Activated CD4-positive, alpha-beta T cell treated with anti-CD3 and anti-CD28 coated beads for 1 hour (primary cell): ENCODE measurements at places on chromosomes 16 and 17.

DNA sequence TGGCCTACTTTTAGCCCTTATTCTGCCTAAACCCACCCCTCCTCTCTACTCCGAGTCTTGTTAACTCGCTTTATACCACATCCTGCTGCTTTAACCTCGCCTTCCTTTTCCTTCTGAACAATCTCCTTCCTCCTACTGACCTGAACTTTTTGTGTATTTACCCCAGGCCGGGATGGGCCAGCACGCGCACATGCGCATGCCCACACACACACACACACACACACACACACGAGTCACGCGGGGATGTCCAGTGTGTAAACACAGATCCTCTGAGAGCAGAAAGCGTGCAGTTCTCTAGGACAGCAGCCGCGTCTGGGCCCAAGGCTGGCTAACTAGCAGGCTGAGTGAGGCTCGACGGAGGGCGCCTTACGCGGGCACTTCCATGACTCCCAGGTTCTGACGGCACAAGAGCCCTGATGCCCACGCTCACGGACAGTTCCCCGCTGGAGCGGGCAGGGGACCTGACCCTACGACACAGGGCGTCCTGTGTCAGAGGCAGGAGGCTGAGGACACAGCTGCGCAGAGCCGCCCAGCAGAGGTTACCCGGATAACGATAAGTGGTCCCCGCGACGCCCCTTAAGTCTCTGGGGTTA, 610 bp downstream of the PIK3R5 start:
- DNase-seq, result no peak

DNA sequence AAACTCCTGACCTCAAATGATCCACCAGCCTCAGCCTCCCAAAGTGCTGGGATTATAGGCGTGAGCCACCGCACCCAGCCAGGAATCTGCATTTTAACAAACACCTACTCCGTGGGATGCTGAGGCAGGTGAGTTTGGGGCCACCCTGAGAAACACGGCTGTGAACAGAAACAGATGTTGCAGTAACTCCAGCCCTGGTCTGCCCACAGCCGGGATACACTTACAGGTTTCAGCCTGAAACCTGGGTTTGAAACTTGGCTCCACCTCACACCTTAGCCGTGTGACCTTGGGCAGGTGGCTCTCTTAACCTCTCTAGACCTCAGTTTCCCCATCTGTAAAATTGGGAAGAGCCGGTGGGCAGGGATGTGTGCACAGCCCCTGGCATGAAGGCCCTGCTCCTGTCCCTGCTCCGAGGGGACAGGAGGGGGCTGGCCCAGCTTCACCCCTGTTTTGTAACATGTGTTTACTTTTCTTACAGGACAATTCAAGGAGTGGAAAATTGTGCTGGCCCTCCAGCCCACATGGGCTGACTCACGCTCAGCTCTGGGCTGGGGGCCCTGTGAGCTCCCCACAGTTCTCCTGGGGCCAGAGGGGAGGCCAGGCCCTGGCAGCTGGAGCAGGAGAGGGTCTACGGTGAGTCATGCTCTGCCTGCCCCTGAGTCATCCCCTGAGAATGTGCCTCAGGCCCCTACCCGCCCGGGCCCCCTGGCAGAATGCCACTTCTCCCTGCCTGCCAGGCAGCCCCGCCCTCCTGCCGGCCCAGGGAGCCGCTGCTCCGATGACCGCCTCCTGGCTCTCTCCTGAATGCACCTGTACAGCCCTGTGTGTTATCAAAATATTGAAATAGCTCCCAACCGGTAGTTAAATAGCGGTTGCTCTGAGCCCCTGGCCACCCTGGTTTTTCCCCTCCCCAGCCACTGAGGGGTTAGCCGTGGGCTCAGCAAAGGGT, 7.7 kb upstream of the PPL start:
- DNase-seq, result no peak

DNA sequence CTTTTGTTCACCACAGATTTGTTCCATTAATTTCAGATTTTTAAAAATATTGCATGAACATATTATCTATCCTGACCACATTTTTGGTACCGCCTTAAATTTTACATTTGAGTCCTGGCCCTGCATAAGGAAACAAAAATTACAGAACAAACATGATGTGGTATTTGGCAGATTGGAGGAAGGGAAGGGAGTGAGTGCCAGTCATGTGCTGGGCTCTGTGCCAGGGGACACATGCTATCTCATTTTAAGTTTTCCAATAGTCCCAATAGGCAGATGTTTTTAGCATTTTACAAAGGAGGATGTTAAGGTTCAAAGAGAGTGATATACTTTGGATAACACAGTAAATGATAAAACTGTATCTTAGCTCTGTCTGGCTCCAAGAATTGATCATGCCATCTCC, 185.1 kb downstream of the CDK5R1 start:
- DNase-seq, result no peak

DNA sequence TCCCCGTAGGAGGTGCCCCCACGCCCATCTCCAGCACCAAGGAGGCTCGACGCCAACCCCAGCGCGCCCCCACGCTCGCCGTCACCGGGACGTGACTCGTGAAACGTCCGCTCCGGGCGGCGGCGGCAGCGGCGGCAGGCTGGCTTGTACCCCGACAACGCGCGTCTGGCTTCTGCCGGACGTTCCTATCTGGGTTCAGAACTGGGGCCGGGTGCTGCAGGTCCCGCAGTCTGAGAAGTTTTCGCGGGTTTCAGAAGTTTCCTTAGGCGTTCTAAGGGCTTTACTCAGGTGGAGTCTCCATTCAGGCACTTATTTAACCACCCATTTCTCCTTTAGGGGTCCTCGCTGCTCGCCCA, 672 bp upstream of the ALKBH5 start:
- DNase-seq, result peak; percentile 70

GRCh38 chr17:57417956-57418355, 161.6 kb downstream of the MSI2 start:
- no peak for DNase-seq

GRCh38 chr17:37839196-37839978, 84.8 kb upstream of the TBC1D3K start:
- DNase-seq, result no peak

DNA sequence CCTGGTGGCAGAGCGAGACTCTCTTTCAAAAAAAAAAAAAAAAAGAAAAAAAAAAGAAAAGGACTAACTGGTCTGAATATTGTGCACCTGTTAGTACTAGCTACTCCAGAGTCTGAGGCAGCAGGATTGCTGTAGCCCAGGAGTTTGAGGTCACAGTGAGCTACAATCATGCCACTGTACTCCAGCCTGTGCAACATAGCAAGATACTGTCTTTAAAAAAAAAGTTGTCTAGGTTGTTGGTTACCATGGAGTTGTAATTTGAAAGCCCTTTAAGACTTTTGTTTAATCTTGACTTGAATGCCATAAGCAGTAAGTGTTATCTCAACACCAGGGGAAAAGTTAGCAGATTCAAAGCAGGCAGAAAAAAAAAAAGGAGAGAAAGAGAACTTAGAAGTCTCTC, 10.9 kb upstream of the C16orf54 start:
- no peak for DNase-seq

DNA sequence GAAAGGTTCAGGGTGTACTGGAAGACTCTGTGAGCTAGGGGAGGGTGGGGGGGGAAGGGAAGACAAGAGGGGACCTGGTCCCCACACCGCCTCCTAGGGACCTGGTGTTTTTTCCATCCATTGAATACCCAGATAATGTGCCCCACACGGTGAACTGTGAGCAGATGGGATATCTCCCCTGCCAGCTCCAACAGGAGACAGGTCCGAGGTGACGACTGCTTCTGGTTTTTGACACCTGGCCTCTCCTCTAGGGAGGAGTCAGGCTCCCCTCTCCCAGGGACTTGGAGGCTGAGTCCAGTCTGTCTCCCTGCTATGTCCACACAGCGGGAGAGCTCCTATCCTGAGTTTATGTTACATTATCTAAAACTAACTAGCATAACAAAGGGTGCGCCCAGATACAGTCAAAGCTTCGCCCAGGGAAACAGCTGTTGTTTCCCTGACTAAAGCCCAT, 1.8 kb downstream of the MARVELD3 start:
- DNase-seq, result no peak

DNA sequence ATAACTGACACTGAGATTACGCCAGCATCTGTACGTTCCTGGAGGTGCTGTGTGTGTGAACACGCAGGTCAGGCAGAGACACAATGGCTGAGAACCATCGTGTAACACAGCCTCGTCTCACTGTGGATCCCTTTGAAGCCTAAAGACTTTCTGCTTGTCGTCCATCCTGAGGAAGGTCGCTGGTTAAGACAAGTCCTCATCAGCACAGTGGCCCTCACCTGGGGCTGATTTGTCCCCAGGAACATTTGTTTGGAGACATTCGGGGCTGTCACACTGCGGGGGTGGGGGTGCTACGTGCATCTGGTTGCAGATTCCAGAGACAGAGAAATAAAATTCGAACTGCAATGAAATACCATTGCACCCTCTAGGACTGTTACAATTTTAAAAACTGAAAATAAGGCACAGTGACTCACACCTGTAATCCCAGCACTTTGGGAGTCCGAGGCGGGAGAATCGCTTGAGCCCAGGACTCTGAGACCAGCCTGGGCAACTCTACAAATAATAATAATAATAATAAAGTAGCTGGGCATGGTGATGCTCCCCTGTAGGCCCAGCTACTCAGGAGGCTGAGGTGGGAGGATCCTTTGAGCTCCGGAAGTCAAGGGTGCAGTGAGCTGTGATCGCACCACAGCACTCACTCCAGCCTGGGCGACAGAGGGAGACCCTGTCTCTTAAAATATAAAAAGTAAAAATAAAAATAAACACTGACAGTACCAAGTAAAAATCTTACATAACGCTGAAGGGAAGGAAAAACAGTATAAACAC, 112.0 kb upstream of the METRNL start:
- no peak for DNase-seq

DNA sequence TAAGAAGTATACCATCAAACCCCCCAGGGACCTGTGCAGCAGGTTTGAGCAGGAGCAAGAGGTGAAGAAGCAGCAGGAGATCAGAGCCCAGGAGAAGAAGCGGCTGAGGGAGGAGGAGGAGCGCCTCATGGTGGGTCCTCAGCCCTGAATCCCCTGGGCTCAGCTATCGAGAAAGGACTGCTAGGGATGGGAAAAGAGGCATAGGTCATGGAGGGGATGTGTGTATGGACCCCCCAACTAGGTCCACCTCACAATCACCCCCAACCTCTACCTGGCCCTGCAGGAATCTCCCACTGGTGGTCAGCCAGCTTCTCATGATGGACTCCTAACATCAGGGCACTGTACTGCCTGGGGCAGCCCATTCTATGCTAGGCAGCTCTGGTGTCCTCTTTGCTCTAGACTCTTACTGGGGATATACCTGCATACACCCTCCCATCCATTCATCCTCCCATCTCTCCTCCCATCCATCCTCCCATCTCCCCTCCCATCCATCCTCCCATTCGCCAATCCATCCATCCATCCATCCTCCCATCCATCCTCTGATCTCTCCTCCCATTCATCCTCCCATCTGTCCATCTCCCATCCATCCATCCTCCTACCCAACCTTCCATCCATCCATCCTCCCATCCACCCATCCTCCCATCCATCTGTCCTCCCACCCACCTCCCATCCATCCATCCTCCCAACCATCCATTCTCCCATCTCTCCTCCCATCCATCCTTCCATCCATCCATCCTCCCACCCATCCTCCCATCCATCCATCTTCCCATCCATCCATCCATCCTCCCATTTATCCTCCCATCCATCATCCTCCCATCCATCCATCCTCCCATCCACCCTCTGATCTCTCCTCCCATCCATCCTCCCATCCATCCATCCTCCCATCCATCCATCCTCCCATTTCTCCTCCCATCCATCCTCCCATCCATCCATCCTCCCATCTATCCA, 10.6 kb downstream of the DRC7 start:
- DNase-seq, result no peak

DNA sequence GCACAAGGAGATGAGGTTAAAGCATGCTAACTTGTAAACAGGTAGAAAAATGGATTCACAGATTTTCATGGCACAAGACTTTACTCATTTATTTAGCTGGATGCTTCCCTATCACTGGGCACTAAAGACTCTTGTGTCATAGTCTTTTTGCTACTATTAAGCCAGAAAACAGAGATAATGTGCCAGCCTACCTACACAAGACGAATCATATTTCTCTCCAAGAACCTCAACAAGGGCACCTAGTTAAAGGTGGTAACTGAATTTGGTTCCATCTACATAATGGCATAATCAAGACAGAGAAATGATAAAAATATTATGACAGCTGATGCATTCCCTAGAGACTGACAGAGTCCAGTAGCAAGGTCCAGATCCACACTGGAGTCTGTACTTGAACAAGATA, 3.8 kb downstream of the NACA2 start:
- DNase-seq, result no peak

DNA sequence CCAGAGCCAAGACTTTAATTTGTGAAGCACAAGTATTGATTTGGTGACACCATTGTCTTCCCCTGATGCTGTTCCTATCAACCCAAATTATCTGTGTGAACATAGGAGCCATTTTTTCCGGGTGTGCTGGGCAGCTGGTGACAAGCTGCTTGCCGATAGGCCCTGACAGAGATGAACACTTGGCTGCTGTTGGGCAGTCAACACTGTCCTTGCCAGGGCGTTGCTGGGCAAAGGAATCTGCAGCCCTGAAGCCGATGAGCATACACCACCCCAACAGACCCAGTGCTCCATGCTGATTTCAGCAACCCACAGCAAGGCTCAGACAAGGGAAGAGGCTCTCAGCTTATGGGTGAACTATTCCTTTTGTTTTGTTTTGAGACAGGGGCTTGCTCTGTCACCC, 105.4 kb downstream of the YPEL2 start:
- no peak for DNase-seq

DNA sequence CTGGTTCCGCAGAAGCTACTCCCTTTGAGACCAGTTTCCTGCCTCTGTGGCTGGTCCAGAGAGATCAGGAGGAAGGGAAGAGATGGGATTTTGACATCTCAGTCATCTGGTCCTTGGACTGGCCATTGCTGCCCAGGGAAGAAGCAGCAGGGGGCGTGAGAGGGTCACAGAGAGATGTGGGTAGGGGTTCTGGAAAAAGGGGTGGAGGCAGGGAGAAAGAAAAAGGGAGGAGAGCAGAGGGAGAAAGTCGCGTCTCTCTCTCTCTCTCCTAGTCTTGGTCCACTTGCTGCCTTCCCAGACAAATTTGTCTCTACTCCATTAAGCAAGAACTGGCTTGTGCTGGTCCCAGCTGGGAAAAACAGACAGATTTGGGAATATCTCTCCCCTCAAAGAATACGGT, 4.4 kb downstream of the SHBG start:
- no peak for DNase-seq

- no peak for DNase-seq
Measured at GRCh38 chr17:3033248-3033640, 30.2 kb downstream of the OR1D5 start.
